Hematopoietic multipotent progenitor cell treated with erythropoietin and hydrocortisone succinate and interleukin-3 and kit ligand, for 4 days (in vitro differentiated cells): ENCODE measurements at places on chromosomes 1 and 21.
A peak's percentile ranks its signal among the peaks of the same experiment; 100 is the strongest.

GRCh38 chr1:39387452-39387851 lies 104.0 kb upstream of the BMP8A start:
- no peak for DNase-seq

GRCh38 chr1:107467286-107467685 lies 326.4 kb downstream of the NTNG1 start:
- no peak for DNase-seq

- no peak for DNase-seq
Measured at GRCh38 chr1:110234691-110235090, 24.6 kb downstream of the KCNC4 start.

GRCh38 chr1:47785561-47786271 lies 211.5 kb downstream of the TRABD2B start:
- DNase-seq, result no peak

- no peak for DNase-seq
Measured at GRCh38 chr1:169113613-169114119, 7.2 kb downstream of the ATP1B1 start.

DNA sequence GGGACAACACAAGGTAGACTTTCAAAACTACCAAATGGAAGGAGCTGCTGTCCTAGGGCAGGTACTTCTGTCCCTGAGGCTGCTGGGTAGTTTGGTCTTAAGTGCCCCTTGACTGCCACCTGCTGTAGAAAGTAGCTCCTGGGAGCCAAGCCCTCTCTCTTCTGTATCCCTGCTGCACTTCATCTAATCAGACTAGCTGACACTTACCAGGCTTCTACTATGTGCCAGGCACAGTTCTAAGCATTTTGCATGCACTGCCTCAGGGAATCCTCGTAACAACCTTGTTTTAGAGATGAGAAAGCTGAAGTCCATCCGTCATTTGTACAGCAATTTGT lies 15.9 kb upstream of the SRSF4 start:
- DNase-seq, result peak; percentile 82

DNA sequence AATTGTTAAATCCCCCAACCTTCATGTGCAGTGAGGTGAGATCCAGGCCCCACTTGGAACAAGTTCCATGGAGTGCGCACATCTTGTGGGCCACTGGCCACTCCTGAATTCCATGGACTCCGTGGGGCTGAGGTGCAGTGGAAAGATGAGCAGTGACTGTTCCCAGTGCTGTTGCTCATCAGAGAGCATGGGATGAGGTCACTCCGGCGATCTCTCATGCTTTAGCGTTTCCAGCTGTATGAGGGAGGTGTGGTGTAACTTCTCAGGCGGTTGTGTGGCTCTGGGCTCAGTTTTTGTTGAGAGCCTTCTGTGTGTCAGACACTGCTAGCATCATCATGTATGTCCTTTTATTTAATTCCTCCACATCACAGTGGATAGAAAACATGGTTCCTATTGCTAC lies 96.2 kb downstream of the GALNT2 start:
- DNase-seq, result no peak

DNA sequence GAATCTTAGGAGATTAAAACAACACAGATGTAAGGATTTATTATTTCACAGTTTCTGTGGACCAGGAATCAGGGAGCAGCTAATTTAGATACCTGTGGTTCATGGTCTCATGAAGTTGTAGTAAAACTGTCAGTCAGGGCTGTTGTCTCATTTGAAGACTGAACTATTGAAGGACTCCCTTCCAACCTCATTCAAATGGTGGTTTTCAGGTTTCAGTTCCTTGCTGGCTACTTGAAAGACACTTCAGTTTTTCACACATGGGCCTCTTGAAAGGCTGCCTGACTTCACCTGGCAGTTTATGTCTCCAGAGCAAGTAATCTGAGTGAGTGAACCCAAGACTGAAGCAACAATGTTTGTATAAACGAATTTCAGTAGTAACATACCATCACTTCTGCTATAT lies 915.9 kb downstream of the PLA2G4A start:
- DNase-seq, result no peak

GRCh38 chr1:88284666-88285366 lies 399.3 kb upstream of the PKN2 start:
- no peak for DNase-seq

- DNase-seq, result peak; percentile 89
Measured at GRCh38 chr1:245153081-245153551, 1.7 kb upstream of the KIF26B start.

GRCh38 chr1:106817575-106817974 lies 238.9 kb upstream of the PRMT6 start:
- DNase-seq, result no peak

DNA sequence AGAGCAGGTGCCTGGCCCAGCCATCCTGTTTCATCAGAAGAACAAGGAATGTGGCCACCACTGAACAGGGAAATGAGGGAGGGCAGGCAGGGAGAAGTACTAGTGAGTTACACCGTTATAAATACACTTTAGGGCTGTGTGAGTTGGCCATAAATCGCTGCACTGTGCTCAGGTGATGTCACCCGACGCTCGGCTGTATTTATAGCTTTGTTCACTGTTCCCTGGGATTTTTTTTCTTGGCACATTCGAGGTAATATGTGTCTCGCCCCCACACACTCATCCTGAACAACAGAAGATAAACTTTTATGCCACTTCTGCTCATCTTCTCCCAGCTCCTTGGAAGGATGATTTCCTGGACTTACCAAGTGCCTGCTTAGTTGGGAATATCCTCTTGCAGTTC lies 9.0 kb upstream of the KIRREL1 start:
- DNase-seq, result no peak

- DNase-seq, result no peak
Measured at GRCh38 chr1:232184561-232185530, 445.1 kb downstream of the SIPA1L2 start.

DNA sequence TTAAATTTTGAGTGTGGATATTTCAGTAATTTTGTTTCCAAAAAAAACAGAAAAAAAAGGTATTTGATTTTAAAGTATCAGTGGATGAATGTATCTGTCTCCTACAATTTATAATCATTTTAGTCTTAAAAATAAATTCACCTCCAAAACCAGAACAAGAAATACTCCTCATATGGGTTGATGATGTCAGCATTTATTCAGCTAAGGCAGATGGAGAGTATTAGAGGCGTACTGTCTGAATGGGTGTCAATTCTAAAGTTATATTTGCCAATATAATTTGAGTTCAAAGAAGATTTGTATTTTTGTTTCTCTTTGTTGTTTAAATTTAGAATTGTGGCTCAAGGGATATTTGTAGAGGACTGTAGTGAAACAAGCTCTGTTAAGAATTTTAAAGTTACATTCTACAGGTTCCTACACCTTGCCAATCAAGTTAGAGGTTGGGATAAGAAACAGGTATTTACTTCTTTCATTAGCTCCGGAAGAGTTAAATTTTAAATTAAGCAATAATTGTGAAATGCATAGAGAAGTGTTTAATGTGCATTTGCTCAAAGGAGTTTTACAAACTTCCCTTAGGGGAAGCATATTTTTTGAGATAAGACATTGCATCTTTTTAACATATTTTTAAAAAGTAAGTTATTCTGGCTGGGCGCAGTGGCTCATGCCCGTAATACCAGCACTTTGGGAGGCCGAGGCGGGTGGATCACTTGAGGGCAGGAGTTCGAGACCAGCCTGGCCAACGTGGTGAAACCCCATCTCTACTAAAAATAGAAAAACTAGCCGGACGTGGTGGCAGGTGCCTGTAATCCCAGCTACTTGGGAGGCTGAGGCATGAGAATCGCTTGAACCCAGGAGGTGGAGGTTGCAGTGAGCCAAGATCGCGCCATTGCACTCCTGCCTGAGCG lies 1.2 kb downstream of the PLA2G4A start:
- peak; percentile 63 for DNase-seq

DNA sequence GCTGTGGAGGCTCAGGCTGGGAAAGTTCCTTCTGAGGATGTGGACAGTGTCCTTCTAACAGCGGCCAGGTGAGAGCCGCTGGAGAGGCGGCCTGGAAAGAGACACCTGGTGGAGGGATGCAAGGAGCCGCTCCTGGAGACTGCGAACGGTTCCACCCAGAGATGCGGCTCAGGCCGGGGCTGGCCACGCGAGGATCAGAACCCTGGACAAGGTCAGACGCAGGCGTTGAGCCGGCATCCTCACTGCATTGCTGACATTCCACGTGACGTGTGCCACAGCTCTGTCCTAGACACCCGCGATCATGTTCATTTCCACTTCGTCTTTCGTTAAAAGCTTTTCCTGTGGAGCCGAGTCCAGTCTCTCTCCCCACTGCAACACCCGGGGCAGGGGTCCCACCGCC lies 28.8 kb downstream of the CFAP74 start:
- no peak for DNase-seq

- no peak for DNase-seq
Measured at GRCh38 chr1:17200756-17201155, 4.2 kb upstream of the PADI1 start.

GRCh38 chr1:9538669-9539164 lies 548 bp upstream of the SLC25A33 start:
- no peak for DNase-seq

DNA sequence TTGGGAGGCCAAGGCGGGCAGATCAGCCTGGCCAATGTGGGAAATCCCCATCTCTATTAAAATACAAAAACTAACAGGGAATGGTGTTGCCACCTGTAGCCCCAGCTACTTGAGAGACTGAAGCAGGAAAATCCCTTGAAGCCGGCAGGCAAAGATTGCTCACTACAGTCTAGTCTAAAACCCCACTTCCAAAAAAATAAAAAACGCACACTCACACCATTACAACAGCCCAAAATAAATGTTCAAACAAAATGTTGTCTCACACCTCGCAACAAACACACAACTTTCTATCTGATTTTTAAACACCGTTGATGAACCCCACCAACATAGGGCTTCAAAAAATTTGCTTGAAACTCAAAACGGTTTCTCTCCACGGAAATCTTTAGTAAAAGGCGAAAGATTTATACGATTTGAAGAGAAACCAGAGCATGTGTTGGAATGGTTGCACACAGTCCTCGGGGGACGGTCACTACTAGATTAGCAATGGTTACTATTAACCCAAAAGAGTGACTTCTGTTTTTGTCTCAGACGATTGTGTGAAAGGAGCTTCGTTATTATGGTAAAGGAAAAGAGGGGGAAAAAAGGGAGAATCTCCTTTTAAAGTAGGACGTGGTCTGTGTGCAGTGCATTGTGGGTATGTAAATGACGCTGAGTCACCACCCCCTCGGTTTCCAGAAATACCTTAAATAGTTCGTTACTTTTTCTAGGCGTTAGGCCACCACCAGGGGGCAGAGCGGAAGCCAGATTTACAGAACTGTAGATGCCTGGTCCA lies at the start of gene RNU5D-1:
Gene RNU5D-1 (minus strand): TSS at position 430 of the 772 bp plus-strand sequence.
- DNase-seq, result peak; percentile 98
